ENCODE measurements at places on chromosomes 11 and 22.

GRCh38 chr11:54930930-54931329 lies 224.3 kb downstream of the OR4A5 start:
- no peak for DNase-seq

- DNase-seq: peak; percentile 55
These were observed 43.2 kb downstream of the NAT10 start for GRCh38 chr11:34148504-34149165.

GRCh38 chr11:105152021-105152512 lies 12.5 kb upstream of the CARD18 start:
- DNase-seq: no peak

DNA sequence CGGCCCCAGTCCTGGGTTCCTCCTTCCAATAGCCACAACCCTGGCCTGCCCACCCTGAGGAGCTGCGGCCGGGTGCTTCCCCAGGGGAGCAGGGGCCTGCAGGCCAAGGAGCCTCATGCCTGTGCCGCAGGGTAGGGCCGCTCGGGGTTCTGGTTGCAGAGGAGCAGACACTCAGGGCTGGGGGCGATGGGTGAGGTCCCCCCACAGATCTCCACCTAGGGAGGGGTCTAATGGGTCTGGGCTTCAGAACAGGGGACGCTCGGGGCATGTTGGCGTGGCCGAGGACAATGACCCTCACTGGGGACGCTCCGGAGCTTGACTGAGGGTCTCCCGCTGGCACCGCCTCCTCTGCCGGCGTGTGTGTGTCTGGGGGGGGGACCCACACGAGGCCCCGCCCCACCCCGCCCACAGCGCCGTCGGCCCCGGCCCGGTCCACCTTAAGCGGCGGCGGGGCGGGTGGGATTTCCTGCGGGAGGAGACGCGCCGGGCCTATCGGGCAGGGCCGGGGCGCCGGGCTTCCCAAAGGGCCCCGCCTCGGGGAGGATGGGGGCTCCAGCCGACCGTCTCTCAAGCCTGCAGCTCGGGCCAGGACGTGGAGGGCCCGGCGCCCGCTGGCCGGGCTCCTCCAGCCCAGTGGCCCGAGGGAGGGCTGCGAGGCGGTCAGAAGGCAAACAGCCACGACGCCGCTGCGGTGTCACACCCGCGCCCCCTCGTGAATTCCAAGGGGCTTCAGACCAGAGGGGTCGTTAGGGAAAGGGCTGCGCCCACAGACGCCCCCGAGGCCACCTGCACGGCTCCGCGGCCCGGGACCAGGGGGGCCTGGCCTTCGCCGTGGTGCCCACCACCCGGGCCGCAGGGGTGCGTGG lies 640 bp upstream of the ZDHHC8 start:
- peak; percentile 26 for DNase-seq

- no peak for DNase-seq
These were observed 35.0 kb upstream of the TP53I11 start for GRCh38 chr11:44985721-44986120.
